ENCODE measurements at places on chromosomes 7 and 10. TPM values are rescaled to one million over a fixed set of nuclear protein-coding genes. Genes with fewer than 3 reads are reported as not detected.

- no peak for DNase-seq
Observed at GRCh38 chr7:95327356-95327755, 3.0 kb upstream of the PON1 start.

DNA sequence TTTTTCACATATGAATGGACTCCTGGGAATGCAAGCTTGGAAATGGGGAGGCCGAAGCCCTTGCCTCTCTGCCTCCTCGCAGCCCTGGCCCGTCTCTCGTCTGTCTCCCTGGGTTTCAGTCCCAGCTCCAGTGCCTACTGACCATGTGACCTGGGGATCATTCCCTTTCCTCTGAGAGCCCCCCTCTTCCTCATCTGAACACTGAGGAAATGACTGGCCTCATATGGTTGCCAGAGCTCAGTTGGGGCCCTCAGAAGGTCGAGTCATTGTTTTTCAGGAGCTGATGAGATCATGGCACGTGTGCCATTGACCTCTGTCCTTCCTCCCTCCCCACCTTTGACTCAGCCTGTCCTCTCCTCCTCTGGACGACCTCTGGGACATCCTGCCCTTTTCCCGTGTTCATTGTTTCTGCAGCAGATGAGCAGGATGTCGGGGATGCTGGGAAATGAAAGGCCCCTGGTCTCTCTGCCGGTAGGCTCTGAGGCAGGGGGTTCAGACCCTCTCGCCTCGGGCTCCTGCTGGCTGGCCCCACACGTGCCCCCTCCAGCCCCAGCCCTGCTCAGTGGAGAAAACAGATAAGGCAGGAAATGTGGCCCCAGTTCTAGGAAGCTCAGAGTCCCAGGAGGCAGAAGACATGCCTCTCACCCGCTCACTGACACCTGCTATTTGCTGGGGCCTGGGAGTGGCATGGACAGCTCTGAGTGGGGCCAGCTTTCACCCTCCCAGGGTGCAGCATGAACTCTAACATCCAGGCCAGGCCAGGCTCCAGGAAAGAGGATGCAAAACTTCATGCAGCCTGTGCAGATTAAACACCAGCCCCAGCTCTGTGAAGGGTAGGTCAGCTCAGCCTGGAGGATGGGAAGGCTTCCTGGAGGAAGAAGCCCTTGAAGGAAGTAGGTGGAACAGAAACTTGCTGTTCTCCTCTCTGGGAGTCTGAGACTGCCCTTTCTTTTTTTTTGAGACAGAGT is 8.3 kb upstream of the PPP1R35 start:
- no peak for DNase-seq

The DPP6 gene
- 11.1 TPM for total RNA-seq

The FKBP6 gene
- total RNA-seq: not detected

The SOSTDC1 gene
- 0.18 TPM for total RNA-seq

The AGMO gene
- total RNA-seq: not detected

The LBX1 gene
- total RNA-seq: 17.5 TPM

Data from G401 (cell line).